ENCODE measurements at places on chromosomes 2 and 18. TPM values are rescaled to one million over a fixed set of nuclear protein-coding genes. Genes with fewer than 3 reads are reported as not detected.

- no peak for DNase-seq
Observed at GRCh38 chr2:102674370-102674769, 55.0 kb downstream of the SLC9A2 start.

DNA sequence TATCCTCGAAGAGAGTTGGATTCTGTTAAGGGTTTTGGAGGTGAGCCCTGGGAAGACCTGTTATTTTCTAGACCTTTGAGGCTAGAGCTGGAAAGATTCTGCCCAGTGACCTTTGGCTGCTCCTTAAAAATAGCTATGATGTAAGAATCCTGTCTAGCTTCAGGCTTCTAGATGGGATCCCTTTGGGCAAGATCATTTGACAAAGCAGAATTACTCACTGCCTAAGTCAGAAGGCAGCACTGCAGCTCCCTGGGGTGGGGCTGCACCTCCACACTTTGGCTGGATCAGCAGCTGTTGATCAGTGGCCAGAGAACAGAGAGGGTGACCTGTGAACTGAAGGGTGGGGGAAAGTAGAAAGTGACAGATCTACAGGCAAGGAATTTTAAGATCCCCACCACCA lies 103.8 kb downstream of the ASAP2 start:
- DNase-seq = no peak

The OTOS gene
- total RNA-seq = not detected

GRCh38 chr2:234025891-234026401 lies 24.6 kb upstream of the SPP2 start:
- no peak for DNase-seq

The SOX11 gene
- not detected for total RNA-seq

GRCh38 chr2:106280722-106281446 lies 86.8 kb upstream of the UXS1 start:
- DNase-seq = no peak

GRCh38 chr2:15527074-15527739 lies 33.9 kb downstream of the NBAS start:
- no peak for DNase-seq

GRCh38 chr2:19846030-19846429 lies 55.8 kb downstream of the TTC32 start:
- no peak for DNase-seq

The IGFBP5 gene
- 162 TPM for total RNA-seq

The RTP5 gene
- total RNA-seq = 0.14 TPM

- no peak for DNase-seq
Observed at GRCh38 chr2:41879235-41879916, 168.4 kb upstream of the PKDCC start.
